SW 1271 (cell line): ENCODE measurements at places on chromosomes 4 and X.

- DNase-seq: no peak
Measured at GRCh38 chr4:98248934-98249333, 12.2 kb upstream of the RAP1GDS1 start.

DNA sequence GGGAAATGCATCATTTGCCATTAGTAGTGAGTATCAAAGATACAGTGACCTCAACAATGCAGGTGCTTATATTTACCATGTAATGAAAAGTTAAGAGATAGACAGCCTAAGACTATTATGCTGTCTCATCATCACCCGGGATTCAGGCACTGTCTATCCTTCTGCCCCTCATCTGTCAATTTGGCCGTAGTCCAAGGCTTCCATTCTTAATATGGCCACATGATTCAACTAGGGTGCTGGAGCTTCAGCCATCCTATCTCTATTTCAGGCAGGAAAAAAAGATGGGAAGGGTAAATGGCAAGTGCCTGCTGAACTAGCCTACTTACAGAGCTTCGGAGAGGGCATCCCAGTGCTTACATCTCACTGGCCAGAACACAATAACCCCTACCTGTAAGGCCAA, 196.7 kb upstream of the LNX1 start:
- no peak for DNase-seq

DNA sequence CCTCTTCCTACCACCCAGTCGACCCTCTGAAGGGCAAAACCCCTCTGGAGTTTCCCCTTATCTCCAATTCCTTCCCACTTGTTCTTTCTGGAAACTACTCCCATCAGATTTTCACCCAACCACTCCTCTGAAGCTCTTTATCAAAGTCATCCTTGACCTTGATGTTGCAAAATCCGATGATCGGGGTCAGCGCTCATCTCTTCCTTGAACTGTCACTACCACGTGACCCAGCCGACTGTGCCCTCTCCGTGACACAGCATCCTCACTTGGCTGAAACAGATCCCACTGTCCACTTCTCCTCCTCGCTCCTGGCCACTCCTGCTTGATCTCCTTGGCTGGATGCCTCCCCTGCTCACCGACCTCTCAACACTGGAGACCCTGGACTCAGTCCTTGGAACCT, 1.1 kb downstream of the CFAP99 start:
- no peak for DNase-seq

- DNase-seq: no peak
Measured at GRCh38 chr4:76489686-76490161, 54.7 kb downstream of the SHROOM3 start.

DNA sequence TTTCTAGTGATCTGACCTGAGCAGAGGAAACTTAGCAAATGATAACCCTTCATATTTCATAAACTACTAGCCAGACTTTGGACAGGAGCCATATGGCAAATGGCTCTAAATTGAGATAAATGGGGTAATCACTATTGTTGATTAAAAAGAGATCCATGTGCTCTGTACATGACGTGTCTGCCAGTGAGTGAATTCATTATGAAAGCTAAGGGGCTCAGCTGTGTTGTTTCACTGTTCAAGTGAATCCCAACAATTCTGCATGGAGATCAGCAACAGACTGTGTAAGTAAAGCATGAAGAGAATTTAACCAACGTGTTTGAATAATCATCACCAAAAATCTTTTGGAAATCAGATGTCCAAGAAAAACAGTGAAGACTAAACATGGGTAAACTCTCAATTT, 9.5 kb upstream of the QRFPR start:
- DNase-seq: no peak

DNA sequence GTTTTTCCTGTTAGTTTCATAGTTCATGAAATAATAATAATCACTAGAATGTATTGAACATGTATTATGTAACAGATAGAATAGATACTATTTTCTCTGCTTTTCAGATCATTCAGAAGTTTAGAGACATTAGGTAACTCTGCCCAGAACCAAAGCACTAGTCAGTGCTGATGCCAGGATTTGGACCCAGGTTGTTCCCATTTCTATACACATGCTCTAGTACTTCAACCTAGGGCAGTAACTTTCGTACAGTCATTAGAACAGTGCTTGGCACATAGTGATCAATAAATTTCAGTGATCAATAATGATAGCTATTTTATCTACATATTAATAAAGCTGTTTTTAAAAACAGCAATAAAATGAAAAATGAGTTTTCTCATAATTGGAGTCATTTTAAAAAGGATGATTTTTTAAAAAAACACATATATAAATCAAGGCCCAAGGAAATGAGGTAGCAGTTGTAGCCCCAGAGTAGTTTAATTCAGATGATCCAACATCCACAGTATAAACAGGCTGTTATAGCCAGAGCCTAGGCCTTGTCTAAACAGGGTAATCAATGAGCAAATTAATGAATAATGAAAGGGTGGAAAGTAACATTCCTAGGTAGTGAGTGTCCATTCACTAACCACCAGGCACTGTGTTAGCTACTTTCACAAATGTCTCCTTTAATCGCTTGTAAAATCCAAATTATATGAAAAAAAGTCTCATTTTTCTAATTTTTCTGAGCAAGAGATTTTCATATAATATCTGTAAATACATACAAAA, 25.6 kb downstream of the TXK start:
- DNase-seq: no peak

DNA sequence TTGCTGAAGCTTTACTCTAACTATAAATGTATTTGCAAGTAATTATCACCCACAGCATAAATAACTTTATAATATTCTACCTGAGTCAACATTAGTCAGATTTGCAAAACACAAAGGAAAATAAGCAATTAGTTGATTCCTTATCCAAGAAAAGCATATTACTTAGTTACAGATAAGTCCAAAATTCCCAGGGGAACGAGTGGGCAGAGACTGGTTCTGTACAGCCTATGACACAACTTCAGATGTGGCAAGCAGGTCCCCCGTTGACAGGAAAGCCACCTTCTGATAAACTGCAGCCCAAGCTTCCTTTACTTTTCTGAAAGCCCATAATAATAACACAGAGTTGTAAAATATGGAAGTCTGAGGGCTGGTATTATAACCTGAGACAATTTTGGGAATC, 62.4 kb upstream of the NDP start:
- no peak for DNase-seq

GRCh38 chr4:174592985-174593335, 70.7 kb upstream of the HPGD start:
- DNase-seq: no peak

DNA sequence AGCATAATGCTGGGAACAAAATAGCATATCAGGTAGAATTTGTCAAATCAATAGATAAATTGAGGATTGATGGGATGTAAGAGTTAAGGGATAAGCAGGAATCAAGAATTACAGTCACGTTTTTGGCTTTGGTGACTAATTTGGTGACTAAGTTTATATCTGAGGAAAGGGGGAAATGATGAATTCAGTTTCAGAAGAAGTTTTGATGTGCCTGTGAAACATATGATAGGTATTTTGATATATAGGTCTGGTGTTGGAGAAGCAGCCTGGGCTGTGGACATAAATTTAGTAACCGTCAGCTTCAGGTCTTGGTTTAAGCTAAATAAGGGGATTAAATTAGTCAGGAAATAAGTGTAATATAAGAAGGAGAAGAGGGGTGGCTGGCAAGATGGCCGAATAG, 79.0 kb upstream of the EDA2R start:
- no peak for DNase-seq

- DNase-seq: no peak
Measured at GRCh38 chr4:107755841-107756356, 35.9 kb upstream of the PAPSS1 start.

GRCh38 chr4:69098470-69098869, 2.2 kb downstream of the UGT2B7 start:
- DNase-seq: no peak
